Ureter (tissue), 1 donor: ENCODE measurements at places on chromosomes 6 and 20.

- no peak for DNase-seq
Observed at GRCh38 chr20:57118107-57118769, 148.2 kb downstream of the BMP7 start.

DNA sequence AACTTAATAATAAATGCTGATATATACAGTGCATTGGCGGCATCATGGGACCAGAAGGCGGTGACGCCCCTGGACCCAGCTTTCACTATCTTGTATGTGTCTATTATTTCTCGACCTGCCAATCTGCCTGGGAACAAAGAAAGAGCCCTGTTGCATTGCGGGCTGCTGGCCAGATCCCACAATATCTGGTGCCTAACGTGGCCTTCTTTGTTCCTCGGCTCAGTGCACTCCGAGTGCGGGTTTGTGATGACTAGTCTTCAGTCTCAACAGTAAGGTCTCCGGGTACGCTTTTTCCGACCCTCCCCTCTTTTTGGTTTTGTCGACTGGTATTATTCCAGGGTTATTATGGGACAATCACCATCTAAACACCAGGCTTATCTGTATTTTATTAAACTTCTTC, 291.5 kb downstream of the TBC1D32 start:
- DNase-seq, result no peak

- DNase-seq, result no peak
Observed at GRCh38 chr20:33697129-33697528, 10.9 kb upstream of the E2F1 start.

GRCh38 chr6:31112478-31112877, at the start of gene C6orf15:
TSS of gene C6orf15 (minus strand) at chr6:31112575. CDS start at chr6:31112555, 20 bp downstream.
- DNase-seq, result no peak
